ENCODE measurements at places on chromosomes 16 and 17.

DNA sequence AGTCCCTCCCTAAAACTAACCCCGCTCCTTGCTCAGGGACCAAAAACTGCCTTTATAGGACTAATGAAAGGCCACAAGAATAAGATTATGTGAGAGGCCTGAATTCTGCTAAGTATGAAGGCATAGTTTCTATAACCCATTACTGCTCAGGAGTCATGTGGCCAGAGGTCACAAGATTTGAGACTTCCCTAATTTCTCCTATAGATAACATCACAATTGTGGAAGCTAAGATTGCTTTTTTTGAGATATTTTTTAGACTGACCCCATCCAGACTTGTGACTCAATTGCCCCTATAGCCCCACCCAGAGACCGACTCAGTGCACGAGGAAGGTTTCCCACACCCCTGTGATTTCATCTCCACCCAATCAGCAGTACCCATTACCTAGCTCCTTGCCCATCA lies 504.1 kb upstream of the GOT2 start:
- no peak for DNase-seq

DNA sequence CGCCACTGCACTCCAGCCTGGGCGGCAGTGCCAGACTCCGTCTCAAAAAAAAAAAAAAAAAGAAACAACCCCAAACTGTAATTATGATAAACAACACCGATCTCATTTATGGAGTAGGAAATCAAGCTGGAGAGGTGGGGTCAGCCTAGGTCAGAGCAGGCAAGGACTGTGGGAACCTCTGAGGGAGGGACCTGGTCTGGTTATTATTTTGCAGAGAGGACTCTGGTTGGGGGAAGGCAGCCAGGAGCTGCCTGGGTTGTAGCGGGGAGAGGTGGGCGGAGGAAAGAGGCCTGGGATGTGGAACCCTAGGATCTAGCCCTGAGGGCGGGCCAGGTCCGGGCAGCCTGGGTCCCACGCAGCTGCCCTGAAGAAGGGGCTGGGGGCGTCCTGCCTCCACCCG lies 10.9 kb upstream of the HS3ST6 start:
- no peak for DNase-seq

GRCh38 chr16:79417601-79418008 lies 182.9 kb downstream of the MAF start:
- no peak for DNase-seq

GRCh38 chr17:17852930-17853329 lies 16.1 kb upstream of the SREBF1 start:
- DNase-seq: no peak

DNA sequence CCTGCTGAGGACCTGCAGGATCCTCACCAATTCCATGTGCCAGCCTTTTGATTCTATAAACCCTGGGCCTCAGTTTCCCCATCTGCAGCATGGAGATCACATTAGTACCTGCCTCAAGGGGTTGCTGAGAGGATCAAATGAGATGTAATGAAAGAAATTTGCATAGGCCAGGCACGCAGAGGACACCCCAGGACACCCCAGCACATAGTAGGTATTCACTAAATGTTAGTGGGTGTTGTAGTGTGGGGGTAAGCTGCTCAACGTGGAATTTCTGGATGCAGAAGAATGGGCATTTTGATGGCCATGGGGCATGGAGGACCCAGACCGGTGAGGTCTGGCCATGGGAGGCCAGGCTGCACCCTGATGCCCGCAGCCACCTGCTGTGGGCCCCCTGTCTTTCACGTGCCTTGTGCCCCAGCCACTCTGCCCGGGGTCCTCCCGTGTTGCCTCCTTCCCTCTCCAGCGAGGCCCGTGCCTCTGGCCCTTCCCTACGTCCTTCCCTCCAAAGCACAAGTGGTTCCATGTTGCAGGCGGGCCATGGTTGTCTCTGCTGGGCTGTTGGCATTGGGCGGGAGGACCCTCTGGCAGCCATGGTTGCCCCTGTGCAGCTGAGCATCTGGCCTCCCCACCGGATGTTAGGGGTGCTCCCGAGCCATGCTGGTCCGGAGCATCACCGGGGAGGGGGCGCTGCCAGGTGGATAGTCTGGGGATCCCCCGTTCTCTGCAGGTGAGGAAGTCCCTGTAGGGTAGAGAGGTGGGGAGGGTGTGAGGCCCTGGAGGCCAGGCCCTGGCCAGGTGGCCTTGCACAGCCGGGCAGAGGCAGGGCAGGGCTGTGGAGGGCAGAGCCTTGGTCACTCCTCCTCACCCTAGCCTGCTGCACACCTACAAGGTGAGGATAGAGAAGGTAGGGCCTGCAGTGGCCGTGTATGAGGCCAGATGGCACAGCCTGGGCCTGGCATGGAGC lies 8.6 kb downstream of the MAP2K3 start:
- DNase-seq: no peak

- DNase-seq: no peak
Observed at GRCh38 chr16:56629531-56629930, 2.9 kb upstream of the MT1M start.

DNA sequence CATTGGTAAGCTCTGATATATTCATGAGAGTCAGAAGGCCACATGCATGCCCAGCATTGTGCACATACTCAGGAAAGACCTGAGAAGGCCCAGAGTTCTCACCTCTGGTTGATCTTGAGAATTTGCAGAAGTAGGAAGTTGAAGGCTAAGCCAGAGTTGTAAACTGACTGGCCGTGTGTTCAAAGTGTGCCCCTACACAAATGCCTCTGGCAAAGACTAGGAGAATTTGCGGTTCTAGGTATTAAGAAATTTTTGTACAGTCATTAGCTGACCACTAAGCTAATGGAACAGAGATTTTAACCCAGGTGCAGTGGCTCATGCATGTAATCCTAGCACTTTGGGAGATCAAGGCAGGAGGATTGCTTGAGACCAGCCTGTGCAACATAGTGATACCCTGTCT lies 25.0 kb downstream of the FBXL20 start:
- DNase-seq: peak; percentile 14

DNA sequence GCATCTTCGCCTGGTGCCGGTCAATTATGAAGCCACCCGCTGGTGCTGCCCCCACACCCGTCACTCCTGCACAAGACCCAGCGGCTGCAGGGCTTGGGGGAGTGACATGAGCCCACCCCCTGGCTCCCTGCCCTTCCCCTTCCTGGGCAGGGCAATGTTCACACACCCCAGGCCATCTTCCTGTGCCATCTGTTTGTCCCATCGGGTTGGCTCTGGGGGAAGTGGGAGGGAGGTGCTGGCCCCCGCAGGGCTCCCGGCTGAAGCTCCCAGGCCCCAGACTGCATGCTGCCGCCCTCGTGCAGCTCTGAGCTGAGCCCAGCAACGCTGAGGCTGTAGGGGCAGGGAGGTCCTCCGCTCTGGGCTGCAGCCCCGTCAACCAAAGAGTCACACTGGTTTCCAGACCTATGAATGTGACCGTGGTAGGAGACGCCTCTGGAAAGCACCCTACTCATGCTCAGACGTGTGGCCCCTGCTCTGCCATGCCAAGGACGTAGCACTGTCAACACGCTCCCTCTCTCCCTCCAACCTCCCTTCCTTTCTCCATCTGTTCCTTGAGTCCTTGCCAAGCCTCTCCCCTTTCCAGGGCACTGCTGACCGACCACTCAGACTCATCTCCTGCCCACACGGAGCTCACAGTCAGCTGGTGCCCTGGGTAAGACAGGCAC lies 140.4 kb downstream of the ENGASE start:
- DNase-seq: no peak

DNA sequence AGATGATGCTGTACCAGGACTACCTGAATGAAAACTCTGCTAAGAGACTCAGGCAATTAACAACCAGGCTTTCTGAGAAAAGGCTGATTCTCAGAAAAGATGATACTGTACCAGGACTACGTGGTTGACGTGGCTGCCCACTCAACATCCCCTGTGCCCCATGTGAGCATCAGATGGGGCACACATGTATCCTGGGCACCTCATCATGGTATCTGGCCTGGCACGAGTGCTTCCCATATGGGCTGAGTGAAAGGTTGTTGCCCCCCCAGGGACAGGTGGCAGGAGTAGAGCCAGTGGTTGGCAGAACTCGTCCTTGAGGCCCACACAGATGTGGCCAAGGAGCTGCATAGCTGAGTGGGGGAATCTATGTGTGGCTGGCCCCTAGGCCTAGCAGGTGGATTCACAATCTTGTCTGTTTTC lies 3.5 kb upstream of the CES4A start:
- DNase-seq: no peak

- DNase-seq: peak; percentile 11
Observed at GRCh38 chr17:72822358-72823023, 270.0 kb downstream of the SLC39A11 start.

DNA sequence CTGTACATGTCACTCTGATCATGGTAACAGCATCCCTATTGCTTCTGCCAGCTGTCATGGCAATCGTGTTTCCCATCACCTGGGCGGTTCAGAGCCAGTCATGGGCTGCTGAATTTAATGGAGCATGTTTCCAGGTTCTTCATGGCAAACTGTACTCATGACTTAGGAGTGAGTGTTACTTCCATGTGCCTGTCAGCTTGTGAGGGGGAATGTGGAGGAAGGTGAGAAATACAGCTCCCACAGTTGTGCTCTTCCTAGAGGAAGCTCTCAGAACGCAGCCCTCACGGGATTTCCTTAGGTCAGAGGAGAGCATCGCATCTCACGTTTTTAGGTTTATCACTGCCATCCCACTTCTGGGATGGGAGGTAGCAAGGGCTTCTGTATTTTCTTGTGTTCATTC lies 28.0 kb upstream of the ARHGAP23 start:
- DNase-seq: no peak

GRCh38 chr17:81566461-81567126 lies 14.4 kb upstream of the FAAP100 start:
- DNase-seq: peak; percentile 68

DNA sequence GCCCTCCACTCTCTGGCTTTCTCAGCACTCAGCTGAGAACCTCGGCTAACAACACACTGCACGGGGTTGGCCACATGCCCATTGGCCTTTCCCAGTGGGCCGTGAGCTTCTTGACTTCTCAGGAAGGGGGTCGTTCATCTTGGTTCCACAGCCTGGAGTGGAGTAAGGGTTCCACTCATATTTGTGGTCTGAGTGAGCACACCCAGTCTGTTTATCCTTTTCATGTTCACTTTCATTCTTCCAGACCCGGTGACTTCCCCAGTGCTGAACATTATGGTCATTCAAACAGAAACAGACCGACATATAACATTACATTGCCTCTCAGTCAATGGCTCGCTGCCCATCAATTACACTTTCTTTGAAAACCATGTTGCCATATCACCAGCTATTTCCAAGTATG lies 8.2 kb downstream of the MILR1 start:
- no peak for DNase-seq

DNA sequence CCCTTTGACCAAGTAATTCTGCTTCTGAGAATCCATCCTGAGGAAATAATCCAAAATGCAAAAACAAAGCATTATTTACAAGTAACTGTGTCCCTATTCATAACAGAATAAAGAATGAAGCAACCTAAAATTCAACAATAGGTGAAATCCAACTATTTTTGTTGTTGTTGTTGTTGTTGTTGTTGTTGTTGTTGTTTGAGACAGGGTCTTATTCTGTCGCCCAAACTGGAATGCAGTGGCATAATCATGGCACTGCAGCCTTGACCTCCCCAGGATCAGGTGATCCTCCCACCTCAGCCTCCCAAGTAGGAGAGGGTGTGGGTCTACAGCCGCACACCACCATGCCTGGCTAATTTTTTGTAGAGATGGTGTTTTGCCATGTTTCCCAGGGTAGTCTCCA lies 75.9 kb upstream of the MTMR4 start:
- no peak for DNase-seq

DNA sequence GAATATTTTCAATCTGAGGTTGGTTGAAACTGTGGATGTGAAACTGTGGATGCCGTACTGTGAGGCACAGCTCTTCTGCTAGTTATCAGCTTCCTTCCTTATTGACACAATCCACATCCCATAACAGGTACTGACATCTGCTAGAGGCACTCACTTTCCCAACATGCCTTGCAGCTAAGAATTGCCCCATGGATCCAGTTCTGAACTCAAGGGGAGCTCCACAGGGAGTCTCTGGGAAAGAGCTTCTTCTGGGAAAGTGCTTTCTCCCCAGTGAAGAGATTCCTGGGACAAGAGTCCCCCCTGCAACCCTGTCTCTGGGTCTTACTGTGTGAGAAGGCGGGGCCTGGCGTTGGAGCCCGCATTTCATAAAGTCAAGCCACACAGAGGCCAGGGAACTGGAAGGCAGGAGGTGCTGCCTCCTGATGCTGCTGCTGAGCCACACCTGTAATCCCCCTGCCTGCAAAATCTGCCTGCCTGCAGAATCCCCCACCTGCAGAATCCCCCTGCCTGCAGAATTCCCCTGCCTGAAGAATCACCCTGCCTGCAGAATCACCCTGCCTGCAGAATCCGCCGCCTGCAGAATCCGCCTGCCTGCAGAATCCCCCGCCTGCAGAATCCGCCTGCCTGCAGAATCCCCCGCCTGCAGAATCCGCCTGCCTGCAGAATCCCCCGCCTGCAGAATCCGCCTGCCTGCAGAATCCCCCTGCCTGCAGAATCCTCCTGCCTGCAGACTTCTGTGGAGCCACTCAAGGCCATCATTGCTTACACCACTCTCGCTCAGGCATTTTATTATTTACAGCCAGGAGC lies 305.4 kb downstream of the FOXL1 start:
- DNase-seq: no peak

DNA sequence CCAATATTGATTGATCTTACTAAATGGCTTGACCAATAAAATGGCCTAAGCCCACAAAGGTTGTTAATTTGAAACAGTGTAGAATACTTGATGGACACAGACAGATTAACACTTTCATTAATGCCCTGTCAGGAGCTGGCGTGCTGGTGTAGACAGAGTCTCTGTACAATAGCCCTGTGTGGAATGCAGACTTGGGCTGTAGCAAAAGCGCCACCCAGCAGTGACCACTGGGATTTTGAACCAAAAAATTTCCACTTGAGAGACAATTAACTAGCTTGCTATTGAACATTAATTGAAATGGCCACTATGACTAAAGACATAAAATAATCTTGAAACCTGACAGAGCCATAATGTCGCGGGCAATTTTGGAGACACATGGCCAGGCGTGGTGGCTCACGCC lies 19.7 kb upstream of the GUCY2D start:
- no peak for DNase-seq

DNA sequence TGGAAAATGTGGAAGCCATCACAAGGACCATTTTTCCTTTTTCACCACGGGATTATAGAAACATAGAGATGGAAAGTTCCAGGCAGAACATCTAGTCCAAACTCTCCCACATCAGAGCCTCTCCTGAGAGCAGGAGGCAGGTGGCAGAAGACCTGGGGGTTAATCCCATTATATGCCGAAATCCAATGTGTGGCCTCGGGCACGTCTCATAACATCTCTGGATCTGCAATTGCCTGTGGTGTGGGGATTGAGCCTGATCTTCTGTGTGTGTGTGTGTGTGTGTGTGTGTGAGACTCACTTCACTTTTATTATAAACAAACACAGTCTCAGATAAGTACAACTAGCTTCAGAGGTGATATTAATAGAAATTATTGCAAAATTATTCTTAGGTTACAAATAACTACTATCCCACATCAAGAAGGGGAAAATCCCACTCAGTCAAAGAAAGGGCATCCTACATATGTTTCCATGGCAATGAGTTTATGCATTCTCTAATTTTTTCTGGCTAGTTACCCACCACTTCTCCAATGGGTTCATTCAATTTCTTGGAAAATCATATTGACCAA lies 199.1 kb downstream of the FOXL1 start:
- DNase-seq: no peak
